Stimulated activated CD8-positive, alpha-beta memory T cell treated with anti-CD3 and anti-CD28 coated beads, Interleukin-4, amount 100 ng/mL, for 24 hours (primary cell): ENCODE measurements at places on chromosomes 7 and 10.

DNA sequence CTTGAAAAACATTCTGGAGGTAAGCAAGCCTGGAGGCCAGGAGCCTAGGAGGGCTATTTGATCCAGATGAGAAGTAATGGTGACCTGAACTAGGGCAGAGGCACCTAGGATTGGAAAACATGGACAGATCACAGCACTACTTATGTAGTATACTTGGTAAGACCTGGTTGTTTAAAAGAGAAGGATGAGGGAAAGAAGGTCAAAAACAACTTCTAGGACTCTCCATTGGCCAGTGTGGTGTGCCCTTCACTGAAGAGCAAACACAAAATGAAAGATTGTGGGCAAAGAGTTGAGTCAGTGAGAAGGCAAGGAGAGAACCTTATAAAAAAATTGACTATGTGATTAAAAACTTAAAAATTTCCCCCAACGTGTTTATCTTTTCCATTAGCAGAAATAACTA is 14.3 kb downstream of the ANKRD1 start:
- DNase-seq, result no peak

DNA sequence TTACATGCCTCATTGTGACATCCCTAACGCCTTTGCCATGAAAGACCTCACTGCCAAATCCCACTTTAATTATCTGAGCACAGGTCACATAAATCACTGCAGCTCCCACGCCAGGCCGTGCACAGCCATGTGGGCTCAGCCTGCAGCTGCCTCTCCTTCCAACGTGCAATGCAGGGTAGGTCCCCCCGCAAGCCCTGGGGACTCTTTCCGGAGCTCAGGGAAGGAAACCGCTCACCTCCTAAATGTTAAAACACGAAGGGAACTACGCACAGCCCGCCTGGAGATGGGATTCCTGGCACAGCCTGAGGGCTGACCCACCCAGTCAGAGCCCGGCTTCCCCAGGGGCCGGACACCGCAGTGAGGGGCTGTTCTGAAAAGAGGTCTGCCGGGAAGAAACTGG is 128.0 kb downstream of the MAD1L1 start:
- DNase-seq, result no peak

- no peak for DNase-seq
Observed at GRCh38 chr10:10911035-10911434, 106.6 kb upstream of the CELF2 start.

- no peak for DNase-seq
Observed at GRCh38 chr10:129319934-129320333, 147.1 kb upstream of the MGMT start.

- DNase-seq, result no peak
Observed at GRCh38 chr10:73248259-73248724, 1.2 kb upstream of the DNAJC9 start.

DNA sequence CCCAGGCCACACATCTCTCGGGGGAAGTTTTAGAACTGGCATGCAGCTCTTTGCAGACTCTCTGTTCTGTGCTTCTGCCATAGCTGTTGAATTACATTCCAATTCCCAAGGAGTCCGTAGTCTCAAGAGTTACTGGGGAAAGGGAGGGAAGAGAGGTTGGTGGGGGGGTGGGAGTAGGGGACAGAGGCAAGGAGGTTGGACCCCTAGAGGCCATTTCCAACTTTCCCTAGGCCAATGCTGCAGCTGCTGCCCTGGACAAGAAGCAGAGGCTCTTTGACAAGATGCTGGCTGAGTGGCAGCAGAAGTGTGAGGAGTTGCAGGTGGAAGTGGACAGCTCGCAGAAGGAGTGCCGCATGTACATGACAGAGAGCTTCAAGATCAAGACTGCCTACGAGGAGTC is 23.8 kb downstream of the MYH16 start:
- no peak for DNase-seq
